ENCODE measurements at places on chromosomes 7 and 10. TPM values are rescaled to one million over a fixed set of nuclear protein-coding genes. Genes with fewer than 3 reads are reported as not detected.

SSC4D gene
- 1.4 TPM for total RNA-seq

PLEKHS1 gene
- not detected for total RNA-seq

SPDYE9 gene
- not detected for total RNA-seq

NUDT13 gene
- 0.99 TPM for total RNA-seq

METTL27 gene
- 4.4 TPM for total RNA-seq

SPAM1 gene
- total RNA-seq: not detected

HOXA3 gene
- not detected for total RNA-seq

DNAH11 gene
- total RNA-seq: 1.1 TPM

HEPACAM2 gene
- total RNA-seq: not detected

TMEM270 gene
- not detected for total RNA-seq

RAB19 gene
- total RNA-seq: not detected

GTF2IRD1 gene
- total RNA-seq: 23.0 TPM

C10orf105 gene
- total RNA-seq: 14.5 TPM

TMEM196 gene
- 13.0 TPM for total RNA-seq

CYP2W1 gene
- total RNA-seq: not detected

DPCD gene
- total RNA-seq: 19.4 TPM

DLX5 gene
- 4.0 TPM for total RNA-seq

CPN1 gene
- not detected for total RNA-seq

H2BK1 gene
- not detected for total RNA-seq

GLI3 gene
- 13.5 TPM for total RNA-seq

TSPAN12 gene
- total RNA-seq: 7.7 TPM

BTBD16 gene
- 2.3 TPM for total RNA-seq

CFAP70 gene
- 8.4 TPM for total RNA-seq

CACNB2 gene
- total RNA-seq: 54.4 TPM

LIPK gene
- not detected for total RNA-seq

PITRM1 gene
- total RNA-seq: 149 TPM

ANXA11 gene
- 95.6 TPM for total RNA-seq

WASL gene
- 65.9 TPM for total RNA-seq

CTAGE8 gene
- total RNA-seq: not detected

TMEM178B gene
- 71.2 TPM for total RNA-seq

NPC1L1 gene
- total RNA-seq: not detected

STEAP1 gene
- total RNA-seq: 4.4 TPM

IDI2 gene
- total RNA-seq: not detected

DIP2C gene
- 55.5 TPM for total RNA-seq

SLC13A1 gene
- total RNA-seq: not detected

ZDHHC4 gene
- 35.9 TPM for total RNA-seq

RADIL gene
- 6.2 TPM for total RNA-seq

MRLN gene
- total RNA-seq: not detected

RBM20 gene
- total RNA-seq: 2.9 TPM

CCL24 gene
- not detected for total RNA-seq

ARHGEF5 gene
- total RNA-seq: 0.60 TPM

GPR26 gene
- 15.6 TPM for total RNA-seq

APBB1IP gene
- total RNA-seq: 14.1 TPM

TBX20 gene
- not detected for total RNA-seq

FHIP2A gene
- total RNA-seq: 32.8 TPM

GIMAP4 gene
- total RNA-seq: 25.1 TPM

TAC1 gene
- total RNA-seq: 9.4 TPM

Data from dorsolateral prefrontal cortex (tissue), 122 donors.